Putamen (tissue), 1 donor: ENCODE measurements at places on chromosomes 3 and 15.

GRCh38 chr3:55180936-55181535, 253.2 kb upstream of the LRTM1 start:
- DNase-seq, result no peak

GRCh38 chr3:189982321-189982945, 138.3 kb downstream of the P3H2 start:
- DNase-seq, result no peak

GRCh38 chr3:114218578-114219185, 18.7 kb downstream of the ZNF80 start:
- DNase-seq, result no peak

DNA sequence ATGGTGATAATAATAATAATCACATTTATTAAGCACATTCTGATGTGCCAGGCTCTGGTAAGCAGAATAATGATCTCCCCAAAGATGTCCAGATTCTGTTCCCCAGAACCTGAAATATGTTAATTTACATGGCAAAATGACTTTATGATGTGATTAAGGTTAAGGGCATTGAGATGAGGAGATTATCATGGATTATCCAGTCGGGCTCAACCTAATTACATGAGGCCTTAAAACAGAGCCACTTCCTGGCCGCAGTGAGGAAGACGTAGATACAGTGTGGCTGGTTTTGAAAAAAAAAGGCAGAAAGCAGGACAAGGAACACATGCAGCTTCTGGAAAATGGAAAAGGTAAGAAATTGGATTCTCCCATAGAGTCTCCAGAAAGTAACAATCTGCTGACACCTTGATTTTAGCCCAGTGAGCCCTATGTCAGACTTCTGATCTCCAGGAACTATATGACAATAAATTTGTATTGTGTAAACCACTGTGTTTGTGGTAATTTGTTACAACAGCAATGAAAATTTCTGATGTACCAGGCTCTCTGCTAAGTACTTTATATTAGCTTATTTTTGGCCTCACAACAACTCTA, 126.7 kb downstream of the ALCAM start:
- no peak for DNase-seq

GRCh38 chr3:134320749-134321148, 53.5 kb downstream of the AMOTL2 start:
- DNase-seq, result no peak

GRCh38 chr3:122931636-122932035, 95.9 kb downstream of the SEMA5B start:
- no peak for DNase-seq

DNA sequence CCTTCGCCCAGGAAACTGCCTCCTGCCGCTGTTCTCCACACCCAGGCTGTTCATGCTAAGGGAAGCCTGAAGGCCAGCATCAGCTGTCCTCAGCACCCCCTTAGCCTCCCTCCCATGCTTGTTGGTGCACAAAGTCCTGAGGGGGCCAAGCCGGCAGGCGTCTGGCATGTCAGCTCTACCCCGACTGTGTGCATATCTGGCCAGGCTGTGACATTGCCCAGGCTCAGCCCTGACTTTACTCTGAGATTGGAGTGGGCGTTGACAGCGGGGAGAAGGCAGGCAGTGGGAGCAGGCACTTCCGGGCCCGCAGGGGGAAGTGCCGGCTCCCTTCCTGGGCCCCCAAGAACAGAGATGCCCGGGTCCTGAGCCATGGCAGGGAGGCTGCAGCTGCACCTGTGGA, 492.2 kb downstream of the AGBL1 start:
- DNase-seq, result no peak

DNA sequence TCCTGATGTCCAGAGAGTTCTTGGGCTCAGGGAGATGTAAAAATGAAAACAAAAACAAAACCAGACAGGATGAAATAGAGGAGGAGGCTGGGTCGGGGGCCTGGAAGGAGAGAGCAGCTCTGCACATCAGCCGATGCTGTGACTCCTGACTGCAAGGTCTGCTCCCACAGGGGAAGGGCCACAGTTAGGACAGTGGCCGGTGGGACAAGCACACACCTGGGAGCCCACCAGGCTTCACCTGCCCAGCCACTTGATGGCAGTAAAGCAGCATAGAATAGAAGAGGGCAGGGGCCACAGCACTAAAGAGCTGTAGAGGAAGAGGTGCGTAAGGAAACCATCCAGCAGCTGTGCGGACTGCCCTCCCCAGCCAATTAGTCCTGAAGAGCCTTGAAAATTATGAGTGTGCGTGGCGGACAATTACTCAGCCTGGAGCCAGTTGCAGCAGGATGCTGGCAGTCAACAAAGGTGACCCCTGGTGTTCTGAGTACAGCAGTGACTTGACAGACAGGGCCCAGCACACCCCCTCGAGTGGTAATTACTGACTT, 29.8 kb downstream of the ALS2CL start:
- DNase-seq, result no peak

DNA sequence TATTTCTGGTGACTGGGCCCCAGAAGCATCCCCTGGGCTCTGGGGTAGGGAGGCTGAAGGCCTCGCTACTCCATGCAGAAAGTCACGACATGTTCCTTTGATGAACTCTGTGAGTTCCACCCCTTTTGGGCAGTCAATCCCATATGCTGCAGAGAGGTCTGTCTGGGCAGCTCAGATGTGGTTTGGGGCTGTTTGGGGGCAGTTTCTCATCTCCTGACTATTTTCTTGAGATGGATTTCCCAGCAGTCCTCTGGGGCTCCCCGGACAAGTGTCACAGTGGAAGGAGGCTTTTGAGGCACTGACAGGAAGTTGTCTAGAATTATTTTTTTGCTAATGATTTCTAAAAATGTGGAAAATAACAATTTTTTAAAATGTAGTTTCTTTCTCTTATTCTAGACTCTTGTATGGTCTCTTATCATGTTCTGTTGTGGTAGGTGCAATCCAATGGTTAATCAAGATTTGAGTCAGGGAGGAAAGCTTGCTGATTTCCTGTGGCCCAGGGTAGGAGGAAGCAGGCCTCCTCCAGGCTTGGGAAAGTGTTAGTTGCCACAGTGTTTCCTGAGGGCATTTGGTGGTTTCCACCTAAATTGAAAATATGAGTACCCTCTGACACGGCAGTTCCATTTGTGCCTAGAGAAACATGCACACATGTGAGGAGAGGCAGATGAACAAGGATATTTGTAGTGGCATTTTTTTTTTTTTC, 19.9 kb upstream of the TATDN2 start:
- DNase-seq, result no peak

DNA sequence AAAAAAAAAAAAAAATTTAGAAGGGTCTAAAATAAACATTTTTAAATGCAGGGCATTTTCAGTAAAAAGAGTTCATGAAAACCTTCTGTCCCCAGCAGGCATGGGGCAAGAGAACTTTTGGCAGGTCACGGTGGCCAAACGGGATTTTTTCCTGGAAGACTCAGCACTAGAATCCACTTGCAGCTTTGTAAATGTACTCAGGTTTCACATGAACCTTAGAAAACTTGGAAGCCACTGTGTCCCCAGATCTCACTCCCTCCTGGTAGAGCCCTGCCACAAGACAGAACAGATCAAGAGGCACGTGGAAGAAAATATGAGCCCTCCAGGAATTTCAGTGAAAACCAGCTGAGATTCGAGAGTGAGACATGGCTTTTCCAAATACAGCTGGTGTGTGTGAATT, 2.1 kb upstream of the GNB5 start:
- no peak for DNase-seq

DNA sequence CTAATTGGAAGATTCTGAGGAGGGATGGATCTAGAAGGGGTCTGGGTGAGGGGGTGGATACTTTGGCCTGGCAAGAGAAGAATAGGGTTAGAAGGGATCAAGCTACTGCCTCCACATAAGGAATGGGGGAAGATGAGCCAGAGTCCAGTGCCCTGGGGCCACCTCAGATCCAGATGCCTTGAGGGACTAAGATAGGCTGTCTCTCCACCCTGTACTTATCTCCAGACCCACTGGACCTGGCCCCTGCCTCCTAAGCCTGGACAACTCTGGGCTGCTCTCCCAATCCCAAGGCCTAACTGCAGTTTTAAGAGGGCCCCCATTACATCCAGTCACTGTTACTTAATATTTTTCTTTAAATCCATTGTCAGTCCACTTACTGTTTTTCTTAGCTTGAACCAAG, 2.0 kb downstream of the DVL3 start:
- DNase-seq, result no peak

DNA sequence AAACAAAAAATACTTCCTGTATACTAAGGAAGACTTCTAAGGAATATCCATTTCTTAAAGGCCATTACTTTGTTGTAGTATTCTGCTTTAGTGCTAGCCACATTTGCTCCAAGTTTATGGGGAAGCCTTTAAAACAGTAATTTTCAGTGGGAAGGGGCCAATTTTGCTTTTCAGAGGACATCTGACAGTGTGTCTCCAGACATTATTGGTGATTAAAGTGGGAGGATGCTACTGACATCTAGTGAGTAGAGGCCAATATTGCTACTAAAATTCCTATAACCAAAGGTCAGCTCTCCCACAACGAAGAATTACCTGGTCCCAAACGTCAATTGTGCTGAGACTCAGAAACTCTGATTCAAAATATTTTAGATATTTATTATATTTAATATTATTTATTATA, 24.8 kb downstream of the SLC28A2 start:
- peak; percentile 14 for DNase-seq

- DNase-seq, result no peak
Observed at GRCh38 chr15:41983621-41984571, 11.5 kb upstream of the EHD4 start.

DNA sequence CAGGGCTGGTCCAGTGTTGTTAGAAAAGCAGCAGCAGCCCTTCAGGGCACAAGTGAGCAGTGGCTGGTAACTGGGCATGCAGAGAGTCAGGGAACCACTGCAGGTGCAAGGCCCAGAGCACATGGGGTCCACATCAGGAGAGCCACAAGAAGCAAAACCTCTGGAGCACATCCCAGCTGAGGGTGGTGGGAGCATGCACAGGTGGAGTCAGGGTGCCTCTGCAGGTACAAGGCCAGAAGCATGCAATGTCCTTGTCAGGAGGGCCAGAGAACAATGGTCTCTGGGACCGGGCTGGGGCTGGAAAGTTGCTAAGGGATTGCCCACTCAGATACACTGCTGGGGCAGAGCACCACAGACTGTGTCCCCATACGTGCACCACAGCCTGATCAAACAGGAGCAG, 226.1 kb upstream of the UBE2E2 start:
- no peak for DNase-seq

DNA sequence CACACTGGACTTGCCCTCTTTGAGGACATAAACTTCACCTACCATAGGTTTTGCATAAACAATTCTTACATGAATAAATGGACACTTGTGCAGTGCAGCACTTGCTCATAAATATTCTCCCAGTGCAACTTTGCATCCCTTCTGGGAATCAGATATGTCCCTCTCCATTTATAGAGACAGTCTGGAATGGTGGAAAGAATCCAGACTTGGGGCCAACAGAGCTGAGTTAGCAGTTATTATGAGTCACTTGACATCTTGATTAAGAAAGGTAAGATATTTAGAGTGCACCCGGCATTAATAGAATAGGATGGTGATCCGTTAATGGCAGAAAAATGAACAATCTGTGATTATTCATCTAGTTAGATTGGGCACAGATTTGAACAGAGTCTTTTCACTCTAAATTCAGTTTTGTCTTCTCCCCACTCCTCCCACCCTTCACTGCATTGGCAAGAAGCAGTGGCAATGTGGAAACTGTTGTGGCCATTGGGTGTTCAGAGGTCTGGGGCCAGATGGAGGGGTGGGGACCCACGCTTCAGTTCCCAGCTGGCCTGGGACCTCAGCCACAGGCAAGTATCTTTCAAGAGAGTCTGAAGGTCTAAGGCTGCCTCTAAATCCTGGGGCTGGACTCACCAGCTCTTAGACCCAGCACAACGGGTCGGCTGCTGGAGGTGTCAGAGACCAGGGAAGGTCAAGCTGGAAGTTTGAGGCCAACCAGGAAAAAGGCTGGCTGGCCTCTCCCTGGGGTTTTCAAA, 58.9 kb upstream of the KY start:
- DNase-seq, result no peak

DNA sequence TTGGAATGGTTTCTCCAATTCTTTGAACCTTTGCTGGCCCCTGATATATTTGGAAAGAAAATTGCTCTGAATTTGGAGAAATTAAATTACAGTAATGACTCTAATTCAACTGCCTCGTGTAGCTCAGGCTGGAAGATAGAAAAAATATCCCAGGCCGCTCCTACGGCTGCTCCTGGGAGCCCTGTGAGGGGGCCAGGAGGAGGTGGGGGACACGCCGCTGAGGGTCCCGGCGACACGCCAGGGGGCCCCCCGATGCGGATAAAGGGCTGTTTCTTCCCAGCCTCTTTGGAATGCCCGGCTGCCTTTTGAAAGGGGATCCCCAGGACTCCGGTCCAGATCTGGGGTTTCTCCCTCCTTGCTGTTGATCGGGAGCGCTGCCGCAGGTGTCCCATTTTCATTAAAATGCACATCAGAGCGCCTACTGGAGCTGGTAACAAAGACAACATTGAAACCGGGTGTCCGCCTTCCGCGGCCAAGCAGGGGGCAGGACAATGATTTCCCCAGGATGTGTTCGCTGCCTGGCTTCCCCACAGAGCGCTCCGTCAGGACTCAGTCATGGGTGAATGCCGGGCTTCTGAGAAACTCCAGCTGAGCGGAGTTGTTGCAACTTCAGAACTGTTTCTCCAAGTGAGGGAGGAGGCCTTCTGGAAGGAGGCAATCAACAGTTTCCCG, 200.1 kb upstream of the KBTBD8 start:
- DNase-seq, result peak; percentile 58

GRCh38 chr15:90078965-90079364, 23.3 kb downstream of the IDH2 start:
- no peak for DNase-seq

- no peak for DNase-seq
Observed at GRCh38 chr3:100613721-100614390, 4.5 kb downstream of the ADGRG7 start.

DNA sequence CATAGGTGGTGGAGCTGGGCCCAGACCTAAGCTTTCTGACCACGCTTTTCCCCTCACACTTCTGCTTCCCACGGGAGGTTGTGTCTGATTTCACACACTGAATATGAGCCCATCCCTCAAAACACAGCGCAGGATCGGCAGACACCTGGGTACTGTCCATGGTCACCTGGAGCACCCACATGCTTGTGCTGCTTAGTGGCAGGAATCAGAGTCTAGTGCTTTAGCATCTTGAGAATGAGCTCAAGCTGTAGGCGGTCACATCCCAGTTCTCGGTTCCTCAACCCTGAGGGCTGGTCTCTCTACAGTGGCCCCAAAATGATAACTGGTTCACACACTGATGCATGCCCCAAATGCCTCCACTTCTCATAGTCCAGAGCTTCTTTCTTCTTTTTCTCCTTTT, 111.0 kb downstream of the SEMA5B start:
- no peak for DNase-seq

DNA sequence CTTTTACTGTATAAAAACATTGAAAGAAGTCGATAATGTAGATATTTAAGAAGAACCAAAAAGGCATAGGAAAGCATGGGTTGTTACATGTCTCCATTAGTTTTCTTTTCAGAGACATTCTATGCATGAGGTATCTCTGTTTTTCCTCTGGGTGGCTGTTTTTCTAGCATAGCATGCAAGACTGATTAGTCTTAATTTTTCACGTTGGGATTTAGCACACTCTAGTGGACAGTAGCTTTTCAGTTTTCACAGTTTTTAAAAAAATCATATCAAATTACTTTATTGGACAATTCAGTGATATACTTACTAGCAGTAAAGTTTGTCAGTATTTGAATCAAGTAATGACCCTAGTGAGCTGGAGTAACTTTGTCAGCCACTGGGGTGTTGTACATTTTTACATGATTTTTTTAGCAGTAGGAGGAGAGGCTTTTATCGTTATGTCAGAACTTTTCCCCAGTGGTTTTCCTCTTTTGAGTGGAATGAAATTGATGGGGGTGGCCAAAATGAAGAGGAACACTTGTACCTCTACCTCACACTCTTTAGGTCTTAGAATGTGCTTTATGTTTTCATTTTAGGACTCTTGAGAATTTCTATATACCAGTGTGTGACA, 57.2 kb downstream of the SEC22A start:
- no peak for DNase-seq
